Spleen (tissue), 13 donors: ENCODE measurements at places on chromosomes 1 and 21. TPM values are rescaled to one million over a fixed set of nuclear protein-coding genes. Genes with fewer than 3 reads are reported as not detected.

DNA sequence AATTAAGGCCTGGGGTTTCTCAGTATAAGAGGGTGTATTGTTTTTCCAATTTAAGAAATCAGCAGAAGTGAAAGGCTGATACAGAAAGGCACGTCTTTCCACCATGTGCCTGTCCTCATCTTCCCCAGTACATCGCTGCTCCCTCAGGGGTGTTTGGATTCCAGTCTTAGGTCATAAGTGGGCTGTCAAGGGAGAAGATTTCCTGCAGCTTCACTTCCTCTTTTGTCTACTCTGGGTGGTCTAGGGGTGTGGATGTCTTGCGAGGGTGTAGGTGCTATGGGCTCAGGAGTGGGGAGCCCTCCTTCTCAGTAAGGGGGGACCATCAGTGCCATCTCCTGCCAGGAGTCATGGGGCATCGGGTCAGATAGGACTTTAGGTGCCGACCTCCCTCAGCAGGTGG lies 999.8 kb upstream of the NCAM2 start:
- DNase-seq, result no peak
- H3K27ac ChIP-seq, result no peak overlapping the region
- H3K4me3 ChIP-seq, result no peak overlapping the region
- H3K27me3 ChIP-seq, result no peaks in the 10 kb centered on the region
- H3K36me3 ChIP-seq, result no peaks in the 10 kb centered on the region

GRCh38 chr1:10060311-10061100 lies 27.7 kb downstream of the UBE4B start:
- no peaks in the 10 kb centered on the region for H3K27me3 ChIP-seq
- no peaks in the 10 kb centered on the region for H3K36me3 ChIP-seq
- H3K27ac ChIP-seq, result no peak overlapping the region
- DNase-seq, result no peak
- no peak overlapping the region for H3K4me3 ChIP-seq

DNA sequence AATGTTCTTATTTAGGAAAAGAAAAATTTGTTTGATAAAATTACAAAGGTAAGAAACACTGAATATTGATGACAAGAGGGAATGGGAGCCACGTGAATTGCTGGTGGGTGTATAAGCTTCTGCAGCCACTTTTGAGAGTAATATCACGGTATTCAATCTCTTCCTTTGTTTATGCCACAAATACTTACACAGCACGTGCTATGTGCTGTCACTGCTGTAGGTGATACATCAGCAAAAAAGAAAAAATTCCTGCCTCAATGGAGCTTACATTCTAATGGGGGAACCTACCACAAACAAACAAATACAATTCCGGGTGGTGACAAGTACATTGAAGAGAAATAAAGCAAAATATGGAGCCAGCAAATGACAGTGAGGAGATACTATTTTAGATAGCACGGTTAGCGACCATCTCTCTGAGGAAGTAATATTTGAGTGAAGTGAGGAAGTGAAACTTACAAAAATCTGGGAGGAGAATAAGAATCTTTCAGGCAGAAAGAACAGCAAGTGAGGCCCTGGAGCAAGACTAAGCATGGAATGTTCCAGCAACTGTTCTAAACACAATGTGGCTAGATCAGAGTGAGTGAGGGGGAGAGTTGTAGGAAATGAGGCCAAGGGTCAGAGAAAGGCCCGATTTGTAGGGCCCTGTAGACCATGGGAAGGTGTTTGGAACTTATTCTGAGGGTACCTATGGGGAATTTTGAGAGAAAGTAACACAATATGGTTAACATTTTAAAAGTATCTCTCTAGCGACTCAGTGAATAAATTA lies 2.6 kb upstream of the FCRLB start:
- H3K36me3 ChIP-seq, result no peaks in the 10 kb centered on the region
- H3K27ac ChIP-seq, result no peak overlapping the region
- DNase-seq, result no peak
- peaks cover 6% of the 10 kb centered on the region for H3K4me1 ChIP-seq
- H3K27me3 ChIP-seq, result no peaks in the 10 kb centered on the region

DNA sequence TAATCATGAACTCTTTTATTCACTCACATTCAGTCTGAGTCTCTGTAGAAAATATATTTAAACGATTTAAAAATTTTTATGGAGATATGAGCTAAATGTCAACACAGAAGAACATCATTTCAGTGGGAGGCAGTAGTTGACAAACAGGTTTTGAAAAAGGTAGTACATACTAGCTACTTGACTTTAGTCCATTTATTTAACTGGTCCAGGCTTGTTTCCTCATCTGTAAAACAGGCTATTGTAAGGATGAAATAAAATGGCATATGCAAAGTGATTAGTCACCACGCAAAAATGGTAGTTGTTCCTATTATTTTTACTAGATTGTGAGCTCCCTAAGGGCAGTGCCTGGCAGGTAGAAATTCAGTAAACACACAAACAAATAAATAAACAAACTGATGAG lies 75.2 kb downstream of the NTPCR start:
- no peak overlapping the region for H3K4me3 ChIP-seq
- no peak for DNase-seq
- H3K27ac ChIP-seq, result no peak overlapping the region
- H3K4me1 ChIP-seq, result no peaks in the 10 kb centered on the region
- H3K27me3 ChIP-seq, result no peaks in the 10 kb centered on the region

DNA sequence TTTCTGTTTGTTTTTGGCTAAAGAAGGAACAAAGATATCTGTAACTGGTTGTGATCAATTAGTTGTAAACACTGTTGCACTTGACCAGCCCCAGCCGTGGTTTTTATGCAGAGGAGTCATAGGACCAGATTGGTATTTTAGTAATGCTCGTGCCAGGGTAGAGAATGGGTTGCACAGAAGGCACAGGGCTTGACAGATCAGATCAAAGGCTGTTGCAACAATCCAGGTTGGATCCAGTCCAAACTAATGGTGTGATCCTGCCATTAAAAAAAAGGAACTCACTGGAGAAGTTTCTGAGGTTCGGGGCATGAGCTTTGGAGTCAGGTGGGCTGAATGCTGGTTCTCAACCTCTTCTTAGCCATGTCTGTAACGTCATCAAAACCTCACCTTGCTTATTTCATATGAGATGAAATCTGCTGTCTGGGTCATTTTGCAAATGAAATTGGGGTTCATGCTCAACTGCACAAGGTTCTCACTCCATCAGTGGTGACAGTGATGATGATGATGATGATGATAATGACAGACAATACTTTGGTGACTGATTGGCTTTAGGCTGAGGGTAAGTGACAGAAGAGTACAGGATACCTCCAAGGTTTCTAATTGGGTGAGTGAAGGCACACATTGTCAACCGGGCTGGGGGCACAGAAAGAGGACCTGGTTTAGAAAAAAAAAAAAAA lies 43.1 kb downstream of the ZNF281 start:
- H3K27ac ChIP-seq, result no peak overlapping the region
- no peak for DNase-seq
- no peaks in the 10 kb centered on the region for H3K4me1 ChIP-seq
- no peaks in the 10 kb centered on the region for H3K27me3 ChIP-seq
- peaks cover 11% of the 10 kb centered on the region for H3K36me3 ChIP-seq

CNTN2 gene
- 0.02 TPM for polyA plus RNA-seq

GRCh38 chr1:63946866-63947491 lies 173.2 kb downstream of the ROR1 start:
- H3K36me3 ChIP-seq, result no peaks in the 10 kb centered on the region
- no peak overlapping the region for H3K4me3 ChIP-seq
- H3K27me3 ChIP-seq, result no peaks in the 10 kb centered on the region
- no peaks in the 10 kb centered on the region for H3K4me1 ChIP-seq
- no peak overlapping the region for H3K27ac ChIP-seq

DNA sequence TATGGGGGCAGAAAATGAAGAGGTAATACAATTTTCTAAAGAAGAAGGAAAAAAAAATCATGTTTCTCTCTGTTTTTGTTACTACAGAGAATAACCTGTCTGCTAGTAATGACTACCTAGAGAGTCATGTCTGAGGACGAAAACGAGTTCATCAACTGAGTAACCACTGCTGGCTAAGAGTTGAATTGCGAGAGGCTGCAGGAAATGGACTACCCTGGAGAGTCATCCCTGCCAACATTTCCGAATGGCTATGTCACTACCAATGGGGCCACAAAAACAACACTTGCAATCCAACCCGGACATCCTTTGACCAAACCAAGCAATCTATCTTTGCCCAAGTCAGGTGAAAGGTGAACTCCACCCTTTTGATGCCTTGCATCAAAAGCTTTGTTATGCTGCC lies 120.6 kb downstream of the FCRL5 start:
- no peak overlapping the region for H3K27ac ChIP-seq
- H3K4me1 ChIP-seq, result no peaks in the 10 kb centered on the region
- H3K27me3 ChIP-seq, result no peaks in the 10 kb centered on the region
- H3K4me3 ChIP-seq, result no peak overlapping the region
- no peaks in the 10 kb centered on the region for H3K36me3 ChIP-seq

DNA sequence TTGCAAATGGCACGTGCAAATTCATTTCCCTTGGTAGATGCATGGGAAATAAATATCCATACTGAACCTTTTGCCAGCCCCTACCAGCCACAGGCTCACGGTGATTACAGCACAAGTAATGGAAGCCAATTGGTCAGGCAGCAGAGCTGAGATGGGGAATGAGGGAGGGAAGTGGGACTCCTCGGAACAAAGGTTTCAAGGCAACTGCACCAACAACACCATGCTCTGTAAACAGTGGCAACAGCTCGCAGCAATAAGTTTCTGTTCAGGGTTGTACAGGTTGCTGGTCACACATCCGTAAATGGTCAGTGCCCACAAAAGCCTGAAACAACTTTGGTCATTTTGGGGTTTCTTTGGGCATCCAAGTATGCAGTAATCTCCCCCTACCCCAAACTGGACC lies 62.7 kb upstream of the LPGAT1 start:
- H3K27ac ChIP-seq, result no peak overlapping the region
- H3K4me1 ChIP-seq, result no peaks in the 10 kb centered on the region
- no peaks in the 10 kb centered on the region for H3K27me3 ChIP-seq

GRCh38 chr1:160625725-160626498 lies 20.9 kb downstream of the SLAMF1 start:
- H3K4me3 ChIP-seq, result no peak overlapping the region
- DNase-seq, result no peak
- peaks cover 100% of the 10 kb centered on the region for H3K4me1 ChIP-seq
- H3K27ac ChIP-seq, result peak overlapping the region; percentile 79
- no peaks in the 10 kb centered on the region for H3K36me3 ChIP-seq

ARHGEF10L gene
- polyA plus RNA-seq, result 24.2 TPM

DNA sequence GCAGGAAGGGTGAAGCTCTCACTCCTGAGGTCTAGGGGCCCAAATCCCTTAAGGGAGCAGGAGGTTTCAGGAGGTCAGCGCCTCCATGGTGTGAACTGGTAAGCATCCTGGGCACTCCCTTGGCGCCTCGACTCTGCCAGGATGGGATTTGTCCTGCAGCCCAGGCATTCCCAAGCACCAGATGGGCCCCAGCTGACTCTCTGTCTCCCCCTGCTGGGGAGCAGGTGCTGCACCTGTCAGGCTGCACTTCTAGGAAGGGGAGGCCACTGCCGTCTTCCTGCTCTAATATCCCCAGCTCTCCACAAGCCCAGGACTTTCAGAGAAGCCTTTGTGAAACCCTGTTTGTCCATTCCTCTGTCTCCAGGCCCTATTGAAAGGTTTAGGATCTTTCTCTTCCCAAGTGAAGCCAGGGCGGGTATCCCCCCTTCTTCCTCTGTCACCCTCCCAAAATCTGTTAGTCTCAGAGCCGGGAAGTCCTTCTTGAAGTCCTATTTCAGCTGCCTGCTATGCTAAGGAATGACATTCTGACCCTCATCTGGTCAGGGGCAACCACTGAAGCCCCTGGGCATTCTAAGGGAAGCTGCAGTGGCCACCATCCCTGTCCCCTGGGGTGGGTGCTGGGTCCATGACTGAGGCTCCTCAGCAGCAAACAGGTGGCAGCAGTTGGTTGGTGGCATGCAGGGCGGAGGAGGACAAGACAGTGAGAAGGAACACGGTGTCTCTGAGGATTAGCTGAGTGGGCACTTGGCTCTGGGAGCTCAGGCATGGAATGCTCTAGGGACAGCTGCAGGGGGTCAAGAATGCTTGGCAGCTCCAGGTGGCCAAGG lies 3.2 kb downstream of the MYBPH start:
- H3K27ac ChIP-seq, result no peak overlapping the region
- peak; percentile 84 for DNase-seq
- H3K36me3 ChIP-seq, result no peaks in the 10 kb centered on the region
- H3K27me3 ChIP-seq, result peaks cover 2% of the 10 kb centered on the region
- H3K4me3 ChIP-seq, result no peak overlapping the region

DNA sequence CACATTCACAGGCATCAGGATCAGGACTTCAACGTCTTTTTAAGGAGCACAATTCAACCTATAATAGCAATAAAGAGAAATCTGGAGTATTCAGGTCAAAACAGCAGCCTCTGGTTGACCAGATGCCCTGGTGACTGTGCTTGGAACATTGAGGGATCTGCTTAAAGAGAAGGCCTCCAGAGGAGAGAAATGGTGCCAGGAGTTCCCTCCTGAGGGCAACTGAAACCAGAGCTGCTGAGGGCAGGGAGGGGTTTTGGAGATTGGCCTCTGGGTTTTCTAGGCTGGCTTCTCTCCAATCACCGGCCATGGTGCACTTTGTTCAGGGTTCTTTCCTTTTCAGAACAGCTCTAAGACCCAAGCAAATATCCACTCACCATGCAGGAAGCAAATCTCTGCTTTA lies 190.7 kb upstream of the KIAA0040 start:
- H3K27ac ChIP-seq, result no peak overlapping the region
- no peak overlapping the region for H3K4me3 ChIP-seq
- H3K36me3 ChIP-seq, result no peaks in the 10 kb centered on the region
- DNase-seq, result no peak

DNA sequence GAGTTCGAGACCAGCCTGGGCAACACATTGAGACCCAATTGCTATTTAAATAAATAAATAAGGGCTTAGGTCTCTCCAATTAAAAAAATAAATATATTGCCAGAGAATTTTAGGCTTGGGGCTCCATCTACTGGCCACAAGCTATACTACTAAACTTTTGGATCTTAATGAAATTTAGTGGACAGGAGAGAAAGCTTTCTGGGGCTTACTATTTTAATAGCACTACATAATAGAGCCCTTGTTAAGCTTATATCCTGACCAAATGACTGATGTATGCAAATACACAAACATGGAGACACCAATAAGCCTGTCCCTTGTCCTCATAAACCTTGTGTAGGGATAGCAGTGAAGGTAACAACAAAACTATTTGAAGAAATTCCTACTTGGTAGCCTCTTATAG lies 18.4 kb downstream of the CCT3 start:
- no peaks in the 10 kb centered on the region for H3K27me3 ChIP-seq
- no peak overlapping the region for H3K4me3 ChIP-seq
- H3K27ac ChIP-seq, result no peak overlapping the region
- no peaks in the 10 kb centered on the region for H3K4me1 ChIP-seq

DNA sequence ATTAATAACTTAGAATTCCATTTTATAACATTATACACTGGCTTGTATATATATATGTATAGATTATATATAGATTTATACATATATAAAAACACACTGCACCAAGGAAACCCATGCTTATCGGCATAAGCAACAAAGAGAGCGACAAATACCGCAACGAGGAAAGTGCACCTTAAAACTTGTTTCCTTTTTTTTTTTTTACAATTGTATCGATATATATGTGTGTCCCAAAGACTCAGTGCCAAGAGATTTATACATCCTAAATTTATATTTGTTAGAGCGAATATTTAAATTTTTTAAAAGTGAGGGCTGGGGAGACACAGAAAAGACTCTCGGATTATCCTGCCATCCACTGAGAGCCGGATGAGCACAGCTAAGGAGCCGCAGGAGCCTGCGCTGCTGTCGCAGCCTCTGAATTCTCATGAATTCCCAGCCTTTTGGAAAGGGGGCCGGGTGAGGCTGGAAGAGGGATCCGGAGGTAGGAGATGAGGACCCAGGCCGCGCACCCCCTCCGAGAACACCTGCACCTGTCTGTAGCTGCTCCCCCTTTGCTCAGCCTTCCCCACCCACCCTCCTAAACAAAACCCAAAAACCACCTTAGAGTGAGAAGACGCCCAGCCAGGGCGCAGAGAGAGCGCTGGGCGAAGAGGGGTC lies 5.2 kb downstream of the DMRTA2 start:
- H3K4me1 ChIP-seq, result peaks cover 78% of the 10 kb centered on the region
- no peaks in the 10 kb centered on the region for H3K36me3 ChIP-seq
- DNase-seq, result no peak
- peaks cover 80% of the 10 kb centered on the region for H3K27me3 ChIP-seq

TNFRSF8 gene
- 1.9 TPM for polyA plus RNA-seq

WNT2B gene
- 0.52 TPM for polyA plus RNA-seq

PIGM gene
- polyA plus RNA-seq, result 2.7 TPM
